ENCODE measurements at places on chromosomes 1 and 21.

- no peak for DNase-seq
Observed at GRCh38 chr1:10685808-10686403, 110.5 kb downstream of the CASZ1 start.

DNA sequence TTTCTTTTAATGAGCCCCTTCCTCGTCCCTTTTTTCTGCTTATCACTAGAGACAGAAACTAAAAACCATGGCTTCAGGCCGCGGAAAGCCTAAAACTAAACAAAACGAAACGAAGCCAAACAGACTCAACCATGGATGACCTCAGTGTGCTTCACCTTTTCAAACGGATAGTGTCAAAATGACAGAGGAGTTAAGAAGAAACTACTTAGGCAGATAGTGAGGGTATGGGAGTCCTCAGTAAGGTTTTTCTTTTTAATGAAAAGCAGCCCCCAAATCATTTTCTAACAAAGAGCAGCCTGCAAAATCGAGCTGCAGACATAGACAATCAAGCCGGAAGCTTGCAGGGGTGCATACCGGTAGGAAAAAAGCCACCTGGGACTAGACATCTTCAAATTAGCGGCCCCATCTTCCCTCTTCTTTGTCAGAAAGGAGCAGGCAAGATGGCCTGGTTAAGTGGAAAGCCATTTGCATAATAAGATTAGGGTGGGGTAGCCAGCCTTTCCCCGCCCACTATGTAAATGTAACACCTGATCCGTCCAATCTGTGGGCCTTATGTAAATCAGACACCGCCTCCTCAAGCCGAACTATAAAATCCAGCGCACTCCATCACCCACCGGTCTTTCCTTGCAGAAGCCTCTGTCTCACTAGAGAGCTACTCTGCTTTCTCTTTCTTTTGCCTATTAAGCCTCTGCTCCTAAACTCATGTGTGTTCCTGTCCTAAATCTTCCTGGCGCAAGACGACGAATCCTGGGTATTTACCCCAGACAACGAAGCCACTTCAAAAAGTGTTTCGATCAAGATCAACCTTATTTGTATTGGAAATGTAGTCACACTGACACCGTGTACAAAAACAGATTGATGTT lies 6.2 kb upstream of the ERO1B start:
- no peak for DNase-seq

- no peak for DNase-seq
Observed at GRCh38 chr1:12148160-12148957, 18.4 kb upstream of the TNFRSF1B start.

GRCh38 chr1:167517535-167518330 lies 596 bp downstream of the CD247 start:
- DNase-seq: no peak

GRCh38 chr1:15799004-15799867 lies 8.2 kb downstream of the UQCRHL start:
- DNase-seq: peak; percentile 97

DNA sequence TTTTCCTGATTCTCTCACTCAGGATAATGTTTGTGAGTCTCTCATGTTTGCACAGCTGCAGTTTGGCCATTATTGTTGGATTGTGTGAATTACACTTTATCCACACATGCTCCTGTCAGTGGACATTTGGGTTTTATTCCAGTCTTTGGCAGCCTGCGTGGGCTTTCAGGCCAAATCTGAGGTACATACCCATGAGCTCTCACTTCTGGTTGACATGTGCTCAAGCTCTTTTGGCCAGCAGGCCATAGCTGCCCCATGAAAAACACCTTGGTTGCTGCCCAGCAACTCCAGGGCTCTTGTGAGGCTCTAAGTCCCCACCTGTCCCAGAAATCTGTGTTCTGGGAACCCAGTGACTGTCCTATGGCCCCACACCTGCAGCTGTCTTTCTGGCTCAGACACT lies 124.5 kb upstream of the GALNT2 start:
- DNase-seq: no peak

DNA sequence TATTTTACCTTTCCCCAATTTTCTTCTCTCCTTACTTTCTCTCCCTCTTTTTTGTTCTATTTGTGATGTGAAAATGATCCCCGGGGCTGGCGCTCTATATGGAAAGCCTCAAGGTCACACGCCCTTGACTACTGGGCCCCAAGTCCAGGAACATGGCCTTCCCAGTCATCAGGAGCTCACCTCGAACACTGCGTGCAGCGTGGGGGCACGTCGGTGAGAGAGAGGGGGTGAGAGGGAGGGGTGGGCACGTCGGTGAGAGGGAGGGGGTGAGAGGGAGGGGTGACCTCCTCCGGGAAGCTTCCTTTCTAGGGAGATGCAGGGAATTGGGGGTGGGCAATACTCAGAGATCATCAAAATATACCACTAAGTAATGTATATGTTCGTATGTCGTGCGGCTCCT lies 94.6 kb upstream of the TMPRSS2 start:
- DNase-seq: no peak

GRCh38 chr1:14597343-14598006 lies 1.0 kb upstream of the KAZN start:
- no peak for DNase-seq

DNA sequence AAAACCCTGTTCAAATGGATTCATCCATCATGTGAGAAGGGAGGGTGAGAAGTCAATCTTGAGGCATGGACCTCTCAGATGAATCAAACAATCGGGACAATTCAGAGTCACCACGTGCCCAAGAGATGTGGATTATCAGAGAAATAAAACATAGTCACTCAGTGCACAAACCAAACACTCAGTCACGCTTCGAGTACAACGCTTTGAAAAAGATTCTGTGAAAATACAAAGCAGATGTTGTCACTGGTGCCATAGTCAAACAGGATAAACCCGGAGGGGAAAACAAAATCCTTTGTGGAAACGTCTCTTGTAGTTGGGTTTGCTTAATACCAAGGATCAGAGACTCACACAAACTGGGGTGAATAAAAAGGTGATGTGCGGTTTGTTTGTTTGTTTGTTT lies 188.4 kb downstream of the RRAGC start:
- DNase-seq: no peak

- DNase-seq: peak; percentile 65
Observed at GRCh38 chr1:182340233-182341058, 51.1 kb downstream of the GLUL start.

- DNase-seq: no peak
Observed at GRCh38 chr1:60923389-60924087, 158.8 kb upstream of the NFIA start.

Data from GM04503 (cell line).